Psoas muscle (tissue), 8 donors: ENCODE measurements at places on chromosomes 7 and 10. TPM values are rescaled to one million over a fixed set of nuclear protein-coding genes. Genes with fewer than 3 reads are reported as not detected.
A peak's percentile ranks its signal among the peaks of the same experiment; 100 is the strongest.

Gene SLC18A3
- total RNA-seq, result not detected

Gene AKR1C8
- not detected for total RNA-seq

Gene C10orf67
- not detected for total RNA-seq

DNA sequence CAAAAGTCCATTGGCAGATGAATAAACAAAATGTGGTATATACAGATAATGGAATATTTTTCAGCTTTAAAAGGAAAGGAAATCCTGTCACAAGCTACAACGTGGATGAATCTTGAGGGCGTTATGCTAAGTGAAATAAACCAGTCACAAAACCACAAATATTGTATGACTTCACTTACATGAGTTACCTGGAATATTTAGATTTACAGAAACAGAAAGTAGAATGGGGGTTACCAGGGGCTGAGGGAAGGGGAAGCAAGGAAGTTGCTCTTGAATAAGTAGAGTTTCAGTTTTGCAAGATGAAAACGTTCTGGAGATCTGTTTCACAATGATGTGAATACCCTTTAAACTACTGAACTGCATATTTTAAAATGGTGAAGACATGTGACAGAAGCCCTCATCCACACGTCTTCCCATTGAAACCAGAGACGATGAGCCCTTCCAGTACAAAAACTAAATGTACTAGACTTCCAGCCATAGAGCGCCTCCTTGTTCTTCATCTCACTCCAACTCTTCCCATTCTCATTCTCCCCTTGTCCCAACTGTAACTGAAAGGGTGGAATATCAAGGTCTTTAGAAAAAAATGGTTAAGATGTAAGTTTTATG is 62.4 kb downstream of the MICU1 start:
- H3K36me3 ChIP-seq, result peaks cover 78% of the 10 kb centered on the region
- no peak overlapping the region for H3K4me3 ChIP-seq
- peaks cover 19% of the 10 kb centered on the region for H3K4me1 ChIP-seq

- no peak overlapping the region for H3K4me3 ChIP-seq
- peaks cover 6% of the 10 kb centered on the region for H3K27me3 ChIP-seq
- H3K27ac ChIP-seq, result no peak overlapping the region
- H3K36me3 ChIP-seq, result no peaks in the 10 kb centered on the region
Observed at GRCh38 chr10:104487794-104488438, 134.3 kb downstream of the CFAP58 start.

DNA sequence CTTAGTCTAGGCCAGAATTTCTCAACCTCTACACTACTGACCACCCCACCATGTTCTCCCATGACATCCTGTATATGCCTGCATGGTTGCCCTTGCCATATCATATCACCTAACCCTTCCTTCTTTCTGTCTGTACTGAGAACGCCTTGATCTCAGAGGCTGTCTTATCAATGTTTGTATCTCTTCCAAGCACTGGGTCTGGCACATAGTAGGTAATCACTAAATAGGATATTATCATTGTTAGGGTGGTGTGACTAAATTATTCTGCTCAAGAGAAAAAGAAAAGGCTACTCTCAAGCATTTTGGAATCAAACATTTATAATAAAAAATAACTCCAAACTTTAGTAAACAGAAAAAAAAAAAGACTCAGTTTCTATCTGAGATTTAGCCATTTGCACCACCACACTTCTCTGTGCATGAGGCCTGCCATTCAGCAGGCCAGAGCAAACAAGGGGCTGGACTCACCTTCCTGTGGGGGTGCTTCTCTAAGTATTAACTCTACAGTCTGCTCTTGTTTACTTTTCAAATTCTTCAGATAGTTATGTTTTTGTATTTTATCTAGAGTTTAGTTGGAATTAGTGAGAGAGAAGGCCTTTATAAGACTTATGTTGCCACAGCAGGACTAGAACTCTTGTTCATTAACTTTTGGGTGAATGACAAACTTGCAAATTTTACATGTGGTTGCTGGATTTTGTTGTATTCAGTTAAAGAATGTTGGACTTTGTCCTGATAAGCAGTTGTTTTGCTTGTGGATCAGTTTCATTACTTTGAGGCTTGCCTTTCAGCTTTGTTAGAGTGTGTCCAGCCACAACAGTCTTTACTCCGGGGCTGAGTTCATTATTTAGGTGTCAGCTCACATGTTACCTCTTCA is 5.4 kb downstream of the AGBL3 start:
- H3K36me3 ChIP-seq, result peaks cover 49% of the 10 kb centered on the region
- DNase-seq, result no peak
- H3K27ac ChIP-seq, result peak overlapping the region; percentile 49
- H3K4me1 ChIP-seq, result peaks cover 23% of the 10 kb centered on the region
- H3K4me3 ChIP-seq, result no peak overlapping the region

DNA sequence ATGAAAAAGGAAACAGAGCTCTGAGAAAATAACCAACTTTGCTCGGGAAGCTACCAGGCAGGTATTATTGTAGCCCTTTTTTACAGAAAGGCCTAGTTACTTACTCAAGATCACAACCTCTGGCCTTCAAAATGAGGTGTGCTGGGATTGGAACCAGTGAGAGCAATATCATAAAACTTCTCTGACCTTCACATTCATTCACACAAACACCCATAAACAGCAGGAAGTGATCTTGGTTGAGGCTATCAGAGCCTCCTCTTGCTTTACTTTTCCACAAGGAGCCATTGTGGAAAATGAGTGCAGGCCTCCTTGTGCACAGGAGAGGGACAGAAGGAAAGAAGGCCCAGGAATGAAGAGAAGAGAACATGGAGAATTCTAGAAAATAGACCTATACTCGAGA is 204.5 kb upstream of the NPVF start:
- H3K27me3 ChIP-seq, result no peaks in the 10 kb centered on the region
- H3K36me3 ChIP-seq, result no peaks in the 10 kb centered on the region
- H3K4me1 ChIP-seq, result no peaks in the 10 kb centered on the region
- no peak overlapping the region for H3K4me3 ChIP-seq

Gene LMBR1
- 24.6 TPM for total RNA-seq

GRCh38 chr10:1362589-1363445 is 306.6 kb downstream of the WDR37 start:
- H3K27ac ChIP-seq, result no peak overlapping the region
- H3K36me3 ChIP-seq, result no peaks in the 10 kb centered on the region
- peaks cover 4% of the 10 kb centered on the region for H3K27me3 ChIP-seq
- DNase-seq, result no peak

Gene TUBB8
- not detected for total RNA-seq

Gene HTR5A
- not detected for total RNA-seq

Gene RBP3
- not detected for total RNA-seq

DNA sequence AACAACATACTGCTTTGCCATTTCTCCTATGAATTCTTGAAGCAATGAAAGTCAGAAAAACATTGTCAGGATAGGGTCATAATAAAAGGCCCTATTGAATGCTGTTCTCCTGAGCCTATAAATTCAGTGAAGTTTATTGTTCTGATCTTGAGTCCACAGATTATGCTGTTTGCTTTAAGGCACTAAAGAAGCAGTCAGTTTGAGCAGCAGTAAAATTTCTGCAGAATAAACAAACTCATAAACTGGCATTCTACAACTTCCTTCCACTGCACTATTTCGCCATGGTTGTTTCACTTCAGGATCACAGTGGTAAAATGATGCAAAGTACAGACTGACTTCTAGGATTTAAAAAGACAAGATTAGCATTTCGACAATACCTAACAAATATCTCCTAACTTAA is 503.2 kb downstream of the SH2D4B start:
- no peaks in the 10 kb centered on the region for H3K27me3 ChIP-seq
- H3K4me3 ChIP-seq, result no peak overlapping the region
- no peak overlapping the region for H3K27ac ChIP-seq
- H3K4me1 ChIP-seq, result no peaks in the 10 kb centered on the region
- no peaks in the 10 kb centered on the region for H3K36me3 ChIP-seq
- DNase-seq, result no peak

Gene FAM131B
- total RNA-seq, result 0.88 TPM

DNA sequence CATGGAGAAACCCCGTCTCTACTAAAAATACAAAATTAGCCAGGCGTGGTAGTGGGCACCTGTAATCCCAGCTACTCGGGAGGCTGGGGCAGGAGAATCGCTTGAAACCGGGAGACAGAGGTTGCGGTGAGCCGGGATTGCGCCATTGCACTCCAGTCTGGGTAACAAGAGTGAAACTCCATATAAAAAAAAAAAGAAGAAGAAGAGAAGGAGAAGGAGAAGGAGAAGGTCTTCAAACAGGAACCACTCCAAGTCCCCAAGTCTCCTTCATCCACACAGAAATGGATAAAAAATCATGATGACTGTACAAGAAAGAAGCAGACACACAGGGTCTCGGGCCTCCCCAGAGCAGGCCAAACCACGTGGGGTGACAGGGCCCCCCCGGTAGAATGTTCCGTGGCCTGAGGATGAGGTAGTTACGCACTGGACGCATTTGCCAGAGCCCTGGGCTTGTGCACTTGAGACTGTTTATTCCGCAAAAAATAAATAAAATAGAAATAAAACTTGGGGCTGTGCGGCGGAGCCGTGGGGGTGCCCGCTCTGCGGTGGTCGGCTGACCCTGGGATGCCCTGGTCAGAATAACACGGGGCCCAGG is 15.8 kb downstream of the VENTX start:
- H3K4me1 ChIP-seq, result peaks cover 9% of the 10 kb centered on the region
- H3K36me3 ChIP-seq, result no peaks in the 10 kb centered on the region
- no peak for DNase-seq

Gene TMEM140
- 74.1 TPM for total RNA-seq

- no peaks in the 10 kb centered on the region for H3K27me3 ChIP-seq
- no peak overlapping the region for H3K4me3 ChIP-seq
- H3K36me3 ChIP-seq, result no peaks in the 10 kb centered on the region
- no peak for DNase-seq
Observed at GRCh38 chr10:21758239-21758638, 224.2 kb downstream of the MLLT10 start.

GRCh38 chr7:44194069-44194468 is 4.8 kb upstream of the GCK start:
- no peak overlapping the region for H3K27ac ChIP-seq
- H3K27me3 ChIP-seq, result no peaks in the 10 kb centered on the region
- no peak for DNase-seq
- no peaks in the 10 kb centered on the region for H3K36me3 ChIP-seq
- H3K4me1 ChIP-seq, result no peaks in the 10 kb centered on the region
- H3K4me3 ChIP-seq, result no peak overlapping the region

DNA sequence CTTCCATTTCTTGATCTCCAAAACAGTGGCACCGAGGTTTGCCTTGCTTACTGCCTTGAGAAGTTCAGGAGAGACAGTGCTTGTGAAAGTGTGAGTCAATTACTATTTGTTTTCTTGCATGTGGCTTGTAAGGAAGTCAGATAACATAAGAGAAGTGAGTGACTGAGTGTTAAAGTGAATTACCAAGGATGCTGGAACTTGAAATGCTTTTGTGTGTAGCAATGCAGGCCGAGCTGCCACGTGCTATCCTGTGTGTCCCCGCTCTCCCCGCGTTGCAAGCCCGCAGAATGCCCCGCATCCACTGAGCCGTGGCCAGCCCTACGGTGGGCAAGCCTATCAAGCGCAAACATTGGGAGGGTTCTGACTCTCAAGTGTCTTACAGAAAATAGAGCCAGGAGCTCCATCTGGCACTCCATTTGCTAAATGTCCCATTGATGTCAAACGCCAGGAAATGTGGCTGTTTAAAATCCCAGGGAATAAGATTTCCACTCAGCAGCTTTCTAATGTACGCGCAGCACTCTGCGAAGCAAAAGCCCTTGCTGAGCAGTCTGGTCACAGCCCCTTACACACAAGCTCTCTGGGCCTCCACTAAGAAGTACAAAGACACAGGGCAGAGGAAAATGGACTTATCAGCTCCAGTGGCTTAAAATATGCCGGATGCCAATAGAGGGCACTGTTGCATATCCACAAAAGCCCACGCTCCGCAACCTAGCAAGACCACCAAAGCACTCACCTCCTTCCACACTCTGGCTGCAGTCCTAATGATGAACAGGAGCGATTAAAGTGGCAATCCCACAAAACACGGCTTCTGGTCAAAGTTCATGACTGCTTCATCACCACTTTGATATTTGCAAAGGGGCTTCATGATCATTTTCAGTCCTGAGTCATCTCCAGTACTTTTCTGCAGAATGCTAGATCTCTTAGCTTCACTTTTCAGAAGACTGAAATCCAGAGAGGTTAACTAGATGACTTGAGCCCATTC is 158.0 kb upstream of the ITGB1 start:
- DNase-seq, result no peak
- no peak overlapping the region for H3K4me3 ChIP-seq
- no peaks in the 10 kb centered on the region for H3K36me3 ChIP-seq
- H3K27ac ChIP-seq, result no peak overlapping the region
- no peaks in the 10 kb centered on the region for H3K27me3 ChIP-seq

DNA sequence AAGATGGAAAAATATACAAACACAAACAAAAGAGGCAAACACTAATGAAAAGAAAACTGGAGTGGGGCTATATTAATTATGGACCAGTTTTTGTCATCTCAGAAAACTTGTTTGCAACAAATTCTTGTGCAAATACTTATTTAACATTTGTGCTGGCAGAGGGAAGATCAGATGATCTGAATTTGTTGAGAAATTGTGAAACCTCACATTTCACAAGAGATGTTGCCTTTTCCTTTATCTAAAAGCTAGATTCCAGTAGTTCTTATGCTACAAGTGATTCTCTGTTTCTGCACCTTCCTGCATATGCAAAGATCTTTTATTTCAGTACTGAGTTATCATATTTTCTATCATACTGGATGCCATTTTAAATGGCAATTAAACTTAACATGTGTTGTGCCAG is 320.7 kb downstream of the SUGCT start:
- no peaks in the 10 kb centered on the region for H3K36me3 ChIP-seq
- no peaks in the 10 kb centered on the region for H3K27me3 ChIP-seq
- H3K4me1 ChIP-seq, result no peaks in the 10 kb centered on the region

DNA sequence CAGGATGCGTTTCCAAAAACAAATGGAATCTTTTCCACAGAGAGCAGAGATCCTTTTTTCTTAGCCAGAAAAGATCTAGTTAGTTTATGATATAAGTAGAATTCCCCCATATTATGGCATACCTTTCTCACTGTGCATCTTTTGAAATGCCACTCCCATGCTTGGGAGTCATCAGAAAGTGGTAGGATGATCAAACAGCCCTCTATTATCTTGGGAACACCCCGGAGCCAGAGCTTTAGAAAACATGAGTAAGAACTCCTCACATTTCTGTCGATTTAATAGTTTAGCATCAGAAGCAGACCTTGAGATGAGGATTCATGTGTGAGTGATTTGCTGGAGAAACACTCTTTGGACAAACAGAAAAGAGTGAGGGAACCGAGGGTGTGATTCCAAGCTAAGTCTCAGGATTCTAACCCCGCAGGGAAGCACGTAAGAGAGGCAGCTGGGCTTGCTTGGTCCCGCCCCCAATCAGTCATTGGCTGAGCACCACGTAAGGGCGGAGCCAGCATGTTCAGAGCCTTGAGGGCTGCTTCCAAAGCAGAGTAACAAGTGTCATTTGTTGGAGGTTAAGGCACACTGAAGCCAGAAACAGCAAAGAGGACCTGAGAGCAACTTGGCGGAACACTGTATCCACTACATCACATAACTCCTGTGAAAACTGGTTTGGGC is 43.7 kb upstream of the NXPH1 start:
- H3K36me3 ChIP-seq, result no peaks in the 10 kb centered on the region
- DNase-seq, result peak; percentile 13
- no peaks in the 10 kb centered on the region for H3K27me3 ChIP-seq
- H3K4me1 ChIP-seq, result no peaks in the 10 kb centered on the region

Gene NPSR1
- not detected for total RNA-seq

Gene NAT16
- total RNA-seq, result not detected

GRCh38 chr7:4707980-4708411 is 25.9 kb downstream of the FOXK1 start:
- no peaks in the 10 kb centered on the region for H3K36me3 ChIP-seq
- peaks cover 16% of the 10 kb centered on the region for H3K4me1 ChIP-seq
- no peak for DNase-seq
